ENCODE measurements at places on chromosomes 5 and 9.
A peak's percentile ranks its signal among the peaks of the same experiment; 100 is the strongest.

GRCh38 chr5:33701251-33701650 lies 190.5 kb downstream of the ADAMTS12 start:
- DNase-seq, result no peak

GRCh38 chr5:42974536-42974935 lies 65.6 kb downstream of the ANXA2R start:
- no peak for DNase-seq

DNA sequence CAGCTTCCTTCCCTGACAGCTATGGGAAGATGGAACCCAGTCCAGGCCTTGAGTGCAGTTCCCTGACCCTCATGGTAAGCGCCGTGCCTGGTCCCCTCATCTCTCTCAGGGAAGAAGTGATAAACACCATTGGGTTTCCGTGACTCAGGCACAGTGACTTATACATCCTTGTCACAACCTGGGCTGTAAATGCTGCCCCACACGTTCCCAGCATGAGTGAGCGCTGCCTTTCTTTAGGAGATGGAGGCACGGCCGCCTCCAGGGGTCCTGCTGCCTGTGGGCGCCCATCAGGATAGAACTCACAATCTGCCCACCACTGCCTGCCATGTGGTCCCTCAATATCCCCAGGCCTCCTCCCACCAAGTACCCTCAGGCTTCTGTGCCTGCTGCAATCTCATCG lies 8.3 kb upstream of the NKD2 start:
- DNase-seq, result no peak

DNA sequence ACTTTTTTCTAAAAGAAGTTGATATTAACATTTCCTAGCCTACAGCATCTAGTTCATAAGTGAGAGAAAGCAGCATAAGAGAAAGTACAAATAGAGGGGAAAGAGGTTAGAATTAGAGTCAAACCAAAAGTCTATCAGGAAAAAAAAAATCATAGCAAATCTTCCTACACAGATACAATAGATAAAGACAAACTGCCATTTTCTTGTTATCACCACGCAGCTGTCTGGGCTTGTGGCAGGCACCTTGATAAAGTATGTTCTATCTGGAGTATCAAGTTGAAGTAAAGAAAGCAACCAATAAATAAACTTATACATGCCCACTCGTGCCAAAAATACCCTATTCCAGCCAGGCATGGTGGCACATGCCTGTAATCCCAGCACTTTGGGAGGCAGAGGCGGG lies 5.3 kb upstream of the NR4A3 start:
- no peak for DNase-seq

GRCh38 chr5:91155274-91155673 lies 227.8 kb downstream of the ARRDC3 start:
- no peak for DNase-seq

DNA sequence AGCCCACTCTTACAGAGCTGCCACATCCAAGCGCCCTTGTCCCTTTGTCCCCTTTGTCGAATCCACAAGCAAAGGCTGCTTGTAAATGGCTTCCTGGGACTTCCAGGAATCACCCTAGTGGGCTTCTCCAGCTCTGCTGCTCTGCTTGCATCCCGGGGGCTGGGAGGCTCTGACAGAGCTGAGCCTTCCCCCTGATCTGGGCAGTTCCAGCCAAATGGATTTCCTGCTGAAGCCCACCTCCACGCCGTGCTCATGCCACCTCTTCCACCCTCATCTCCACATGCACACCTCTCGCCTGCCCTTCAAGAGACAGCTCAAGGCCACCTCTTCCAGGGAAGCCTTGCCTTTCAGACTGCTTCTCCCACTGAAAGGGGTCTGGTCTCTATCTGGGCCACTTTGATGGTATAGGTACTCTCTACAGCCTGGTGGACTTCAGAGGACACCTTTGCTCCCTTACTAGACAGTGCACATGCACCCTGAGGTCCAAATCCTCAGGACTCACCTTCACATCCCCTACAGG lies 106.2 kb downstream of the LHFPL2 start:
- no peak for DNase-seq

GRCh38 chr9:101453776-101454570 lies 18.4 kb upstream of the ALDOB start:
- no peak for DNase-seq

DNA sequence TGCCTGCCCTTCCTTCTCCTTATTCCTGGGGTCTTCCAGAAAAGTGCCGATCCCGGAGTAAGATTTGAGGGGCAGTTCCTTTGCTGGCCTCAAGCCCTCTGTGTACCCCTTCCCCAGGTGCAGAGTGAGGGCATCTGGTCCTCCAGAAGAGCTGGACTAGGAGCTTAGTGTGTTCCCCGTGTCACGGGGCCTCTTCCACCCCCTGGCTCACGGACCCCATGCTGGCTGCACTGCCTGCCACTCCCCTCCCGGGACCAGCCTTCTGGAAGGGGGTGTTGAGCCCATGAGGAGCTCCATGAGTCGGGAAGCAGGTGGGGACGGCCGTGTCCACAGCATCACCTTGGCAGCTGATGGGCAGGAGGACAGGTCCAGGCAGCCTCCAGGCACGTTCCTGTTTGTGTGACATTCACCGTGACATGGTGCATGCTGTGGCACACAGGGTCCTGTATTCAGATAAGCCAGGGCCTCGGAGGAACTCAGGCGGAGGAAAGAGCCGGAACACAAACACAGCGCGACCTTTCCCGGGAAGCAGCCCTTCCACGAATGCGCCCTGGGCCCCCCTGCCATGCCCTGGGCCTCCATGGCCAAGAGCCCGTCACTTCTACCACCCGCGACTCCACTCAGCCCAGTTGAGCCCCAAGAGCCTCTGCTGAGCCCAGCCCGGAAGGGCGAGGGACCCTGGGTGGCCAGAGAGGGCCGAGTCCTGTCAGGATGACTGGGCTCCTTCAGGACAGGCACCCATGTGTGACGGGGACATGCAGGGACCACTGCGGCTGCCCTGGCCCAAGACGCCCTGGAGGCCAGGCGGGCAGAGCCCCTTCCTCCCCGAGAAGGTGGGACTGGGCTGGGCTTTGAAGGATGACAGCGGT lies 5.9 kb upstream of the LCN1 start:
- no peak for DNase-seq

DNA sequence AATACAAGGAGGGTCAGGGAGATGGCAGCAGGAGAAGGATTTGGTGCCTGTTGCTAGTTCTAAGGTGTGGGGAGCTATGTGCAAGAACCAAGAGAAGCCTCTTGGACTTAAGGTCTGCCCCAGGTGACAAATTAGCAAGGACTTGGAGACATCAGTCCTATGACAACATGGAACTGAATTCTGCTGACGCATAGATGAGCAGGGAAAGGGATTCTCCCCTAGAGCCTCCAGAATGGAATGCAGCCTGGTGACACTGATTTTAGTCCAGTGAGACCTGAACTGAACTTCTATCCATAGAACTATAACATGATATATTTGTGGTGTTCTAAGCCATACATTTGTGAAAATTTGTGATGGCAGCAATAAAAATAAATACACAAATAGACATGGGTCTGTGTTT lies 215.6 kb downstream of the ESM1 start:
- DNase-seq, result no peak

GRCh38 chr9:22215521-22215920 lies 206.4 kb upstream of the CDKN2B start:
- DNase-seq, result no peak

DNA sequence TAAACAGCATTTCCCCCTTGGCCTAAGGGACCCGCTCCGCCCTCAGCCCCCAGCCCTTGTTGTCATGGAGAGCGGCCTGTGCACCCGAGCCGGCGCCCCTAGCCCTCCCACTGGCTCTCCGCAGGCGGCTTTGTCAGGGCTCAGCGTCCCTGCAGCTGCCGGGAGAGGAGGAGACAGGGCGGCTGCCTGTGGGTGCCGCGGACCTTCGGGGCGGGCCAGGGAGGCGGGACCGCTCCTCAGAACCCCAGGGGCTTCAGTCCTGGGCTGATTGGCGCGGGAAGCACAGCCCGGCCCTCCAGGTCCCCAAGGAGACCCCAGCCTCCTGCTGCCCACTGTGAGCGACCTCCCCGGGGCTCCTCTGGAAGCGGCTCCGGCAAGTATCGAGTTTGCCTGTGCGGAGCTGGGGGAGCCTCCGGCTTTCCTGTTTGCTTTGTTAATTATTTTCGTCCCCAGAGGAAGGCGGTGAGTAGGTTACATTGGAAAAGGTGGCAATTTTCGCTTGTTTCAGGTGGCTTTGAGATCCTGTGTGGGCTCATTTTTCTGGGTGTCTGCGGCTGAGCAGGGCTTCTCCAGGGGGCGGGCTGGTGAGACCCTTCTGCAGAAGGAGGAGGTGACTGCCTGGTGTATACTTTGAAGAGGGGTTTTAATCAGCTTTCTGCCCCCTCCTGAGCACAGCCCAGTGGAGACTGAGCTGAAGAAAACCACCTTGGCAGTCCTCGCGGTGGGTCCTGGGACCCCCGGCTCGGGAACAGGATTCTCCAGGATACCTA lies at the start of gene FGD3:
TSS of gene FGD3 (plus strand) at position 256 of the 770 bp plus-strand sequence. CDS start 28,734 bp downstream, outside the sequence.
- peak; percentile 28 for DNase-seq

GRCh38 chr5:80093796-80094195 lies 58.6 kb downstream of the THBS4 start:
- no peak for DNase-seq

GRCh38 chr5:161001604-161002003 lies 149.6 kb upstream of the ATP10B start:
- DNase-seq, result no peak

GRCh38 chr9:14343261-14344031 lies 29.5 kb upstream of the NFIB start:
- DNase-seq, result no peak

GRCh38 chr9:74645007-74645639 lies 148.0 kb downstream of the RORB start:
- DNase-seq, result peak; percentile 50

GRCh38 chr5:172305380-172305779 lies 21.8 kb upstream of the UBTD2 start:
- no peak for DNase-seq

- DNase-seq, result no peak
These were observed 186.1 kb downstream of the SNCAIP start for GRCh38 chr5:122498163-122498562.

DNA sequence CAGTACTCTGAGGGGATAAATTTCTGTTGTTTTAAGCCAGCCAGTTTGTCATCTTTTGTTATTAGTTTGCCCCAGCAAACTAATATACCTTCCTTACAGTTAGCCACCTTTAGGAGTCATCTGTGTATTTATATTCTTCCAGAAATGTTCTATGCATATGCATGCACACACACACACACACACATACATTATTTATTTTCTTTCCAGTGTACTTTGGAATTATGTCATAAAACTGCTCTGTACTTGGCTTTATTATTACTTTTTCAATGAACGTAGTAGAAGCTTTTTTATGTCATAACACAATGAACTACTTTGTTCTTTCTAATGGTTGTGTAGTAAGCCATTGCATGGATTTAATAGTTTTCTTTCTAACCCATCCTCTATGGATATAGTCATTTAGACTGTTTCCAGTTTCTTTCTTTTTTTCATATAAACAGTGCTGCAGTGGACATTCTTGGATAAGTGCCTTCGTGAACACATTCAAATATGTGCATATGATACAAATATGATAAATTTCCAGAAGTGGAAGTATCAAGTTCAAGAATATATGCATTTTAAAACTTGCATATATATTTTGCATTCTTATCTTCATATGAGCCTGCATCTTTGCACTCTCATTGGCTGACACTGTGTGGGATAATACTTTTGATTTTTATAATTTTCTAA lies 26.6 kb upstream of the DAB2 start:
- no peak for DNase-seq

DNA sequence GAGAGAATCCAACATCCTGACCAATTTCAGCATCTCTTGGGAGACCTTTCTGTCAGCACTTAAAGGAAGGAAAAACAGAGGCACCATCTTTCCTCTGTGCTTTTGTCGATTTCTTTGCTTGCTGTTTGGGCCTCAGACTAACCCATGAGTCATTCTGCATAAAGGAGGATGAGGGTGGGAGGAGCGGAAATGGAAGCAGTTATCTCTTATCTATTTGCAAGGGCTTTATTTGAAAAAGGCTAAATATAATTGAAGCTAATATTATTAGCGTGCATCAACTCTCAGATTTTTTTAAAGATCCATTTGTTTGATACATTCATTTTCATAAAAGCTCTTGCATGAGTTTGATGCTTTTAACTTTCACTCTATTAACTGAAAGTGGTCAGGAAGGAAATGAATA lies 72.9 kb downstream of the ZNF622 start:
- DNase-seq, result no peak

DNA sequence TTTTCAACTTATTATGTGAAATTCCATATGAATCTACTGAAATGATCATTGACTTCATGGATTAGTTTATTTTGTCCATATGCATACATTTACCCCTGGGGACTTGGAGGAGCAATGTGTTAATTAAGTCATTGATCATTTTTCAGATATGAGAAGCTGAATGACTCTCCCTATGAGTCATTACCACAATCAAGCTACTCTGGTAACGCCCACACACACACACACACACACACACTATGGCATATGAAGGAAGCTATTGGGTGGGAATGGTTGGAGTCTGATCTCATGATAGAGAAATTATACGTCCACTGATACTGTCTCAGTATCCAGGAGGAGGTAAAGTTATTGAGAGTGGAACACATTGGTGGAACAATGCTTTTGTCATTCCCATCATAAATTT lies 528.9 kb downstream of the AGTPBP1 start:
- no peak for DNase-seq

GRCh38 chr5:138955013-138955660 lies 80.0 kb upstream of the LRRTM2 start:
- no peak for DNase-seq

- DNase-seq, result no peak
These were observed 206.0 kb downstream of the PCSK1 start for GRCh38 chr5:96226941-96227552.

- no peak for DNase-seq
These were observed 123.9 kb upstream of the C6 start for GRCh38 chr5:41337216-41337615.

DNA sequence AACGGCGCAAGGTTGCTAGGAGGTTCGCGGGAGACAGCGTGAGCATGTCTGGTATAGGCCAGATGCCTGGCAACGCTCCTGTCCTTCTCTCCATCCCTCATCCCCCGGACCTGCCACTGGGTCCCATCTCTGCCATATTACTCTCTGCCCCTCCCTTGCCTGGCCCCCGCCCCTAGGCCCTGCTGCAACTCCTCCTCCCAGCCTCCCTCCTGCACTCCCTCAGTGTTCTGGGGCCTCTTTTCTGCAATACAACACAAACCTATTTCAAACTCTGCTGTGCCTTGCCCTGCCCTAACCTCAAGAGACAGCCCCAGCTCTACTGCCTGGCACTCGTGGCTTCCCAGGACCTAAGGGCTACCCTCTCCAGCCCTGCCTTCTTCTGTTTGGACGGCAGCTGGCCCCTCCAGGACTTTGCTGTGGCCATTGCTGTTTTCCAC lies 8.9 kb upstream of the DBN1 start:
- no peak for DNase-seq
